CD4-positive, alpha-beta memory T cell (primary cell): ENCODE measurements at places on chromosomes 1 and 21.
A peak's percentile ranks its signal among the peaks of the same experiment; 100 is the strongest.

- no peak for DNase-seq
Observed at GRCh38 chr21:46394595-46395104, 64.0 kb upstream of the DIP2A start.

DNA sequence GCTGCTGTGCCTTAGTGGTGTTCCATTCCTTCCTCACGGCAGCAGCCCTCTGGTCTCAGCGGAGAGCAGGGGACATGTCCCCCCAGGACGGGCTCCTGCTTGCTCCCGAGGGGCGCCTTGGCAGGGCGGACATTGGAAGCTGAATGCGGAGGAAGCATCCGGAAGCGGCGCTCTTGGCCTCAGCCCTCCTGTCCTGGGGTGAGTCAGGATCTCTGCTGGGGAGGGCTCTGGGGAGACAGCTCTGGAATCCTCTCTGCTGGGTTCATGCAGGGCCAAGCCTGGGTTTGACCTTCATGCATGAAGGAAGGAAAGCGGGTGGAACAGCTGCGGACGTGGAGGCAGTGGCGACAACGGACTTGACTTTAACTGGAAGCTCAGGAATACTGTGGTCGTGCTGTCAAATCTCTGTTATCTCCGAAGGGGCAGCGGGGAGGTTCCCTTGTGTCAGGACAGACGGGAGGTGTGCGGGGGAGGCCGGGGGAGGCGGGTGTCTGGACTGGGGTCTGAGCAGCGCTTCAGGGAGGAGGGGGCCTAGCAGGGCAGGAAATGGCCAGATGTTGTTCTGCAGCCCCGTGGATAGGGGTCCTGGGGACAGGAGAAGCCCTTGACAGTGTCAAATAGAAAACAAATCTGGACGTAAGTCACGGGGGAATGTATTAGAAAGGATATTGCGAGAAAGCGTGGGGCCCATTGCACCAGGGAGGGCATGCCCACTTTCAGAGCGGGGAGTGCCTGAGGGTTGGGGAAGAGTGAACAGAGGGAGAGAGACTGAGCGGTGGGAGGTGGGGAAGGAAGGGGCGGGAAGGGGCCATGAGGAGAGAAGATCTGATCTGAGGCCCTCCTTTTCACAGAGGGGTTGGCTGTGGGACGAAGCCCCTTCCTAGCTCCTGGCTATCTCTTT, 26.6 kb downstream of the CRYAA start:
- no peak for DNase-seq

DNA sequence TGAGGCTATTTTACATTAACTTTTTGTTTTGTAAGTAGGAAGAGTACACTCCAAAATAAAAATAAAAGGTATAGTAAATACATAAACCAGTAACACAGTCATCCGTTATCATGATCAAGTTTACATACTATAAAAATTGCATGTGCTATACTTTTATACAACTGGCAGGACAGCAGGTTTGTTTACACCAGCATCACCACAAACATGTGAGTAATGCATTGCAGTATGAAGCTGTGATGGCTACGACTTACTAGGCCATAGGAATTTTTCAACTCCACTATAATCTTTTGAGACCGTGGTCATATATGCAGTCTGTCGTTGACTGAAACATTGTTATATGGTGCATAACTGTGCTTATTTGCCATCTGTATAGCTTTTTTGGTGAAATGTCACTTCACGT, 106.2 kb downstream of the CENPF start:
- no peak for DNase-seq

GRCh38 chr1:228739826-228740225, 4.5 kb downstream of the RHOU start:
- DNase-seq, result no peak

GRCh38 chr1:170731566-170732251, 67.8 kb downstream of the PRRX1 start:
- DNase-seq, result no peak

GRCh38 chr1:53305650-53306049, 22.2 kb downstream of the LRP8 start:
- DNase-seq, result no peak

- no peak for DNase-seq
Observed at GRCh38 chr21:42120903-42121535, 49.9 kb downstream of the UMODL1 start.

- DNase-seq, result no peak
Observed at GRCh38 chr1:158286487-158286886, 3.2 kb upstream of the CD1C start.

GRCh38 chr1:248306103-248306502, 2.9 kb upstream of the OR2T12 start:
- no peak for DNase-seq

- DNase-seq, result peak; percentile 78
Observed at GRCh38 chr1:234758851-234759250, 148.9 kb upstream of the IRF2BP2 start.

GRCh38 chr1:77015748-77016341, 148.6 kb downstream of the ST6GALNAC5 start:
- DNase-seq, result no peak

DNA sequence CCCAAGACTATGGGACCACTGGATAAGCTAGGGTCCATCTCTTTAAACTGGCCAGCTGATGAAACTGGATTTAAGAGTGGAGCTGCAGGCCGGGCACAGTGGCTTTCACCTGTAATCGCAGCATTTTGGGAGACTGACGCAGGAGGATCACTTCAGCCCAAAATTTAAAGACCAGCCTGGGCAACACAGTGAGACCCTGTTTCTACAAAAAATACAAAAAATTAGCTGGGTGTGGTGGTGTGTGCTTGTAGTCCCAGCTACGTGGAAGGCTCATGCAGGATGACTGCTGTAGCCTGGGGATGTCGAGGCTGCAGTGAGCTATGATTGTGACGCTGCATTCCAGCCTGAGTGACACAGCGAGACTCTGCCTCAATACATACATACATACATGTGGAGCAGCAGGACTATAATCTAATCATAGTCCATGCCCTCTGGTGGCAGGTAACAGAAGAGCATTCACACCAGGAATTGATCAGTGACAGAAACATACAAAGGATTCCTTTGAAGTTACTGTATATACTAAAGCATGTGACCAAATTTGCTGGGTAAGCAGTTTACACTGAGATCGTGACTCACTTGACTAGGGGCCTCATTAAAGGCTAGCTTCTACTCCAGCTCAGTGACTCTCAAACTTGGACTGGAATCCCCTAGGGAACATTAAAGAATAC, 101.5 kb upstream of the SLFNL1 start:
- DNase-seq, result no peak
